Progenitor cell of endocrine pancreas (in vitro differentiated cells): ENCODE measurements at places on chromosomes 3 and 15.

- no peak for DNase-seq
Measured at GRCh38 chr3:100761211-100761942, 52.1 kb downstream of the TFG start.

GRCh38 chr15:69478259-69478781 is 25.7 kb downstream of the RPLP1 start:
- peak; percentile 64 for DNase-seq

GRCh38 chr3:79097964-79098660 is 669.7 kb downstream of the ROBO1 start:
- DNase-seq = no peak

DNA sequence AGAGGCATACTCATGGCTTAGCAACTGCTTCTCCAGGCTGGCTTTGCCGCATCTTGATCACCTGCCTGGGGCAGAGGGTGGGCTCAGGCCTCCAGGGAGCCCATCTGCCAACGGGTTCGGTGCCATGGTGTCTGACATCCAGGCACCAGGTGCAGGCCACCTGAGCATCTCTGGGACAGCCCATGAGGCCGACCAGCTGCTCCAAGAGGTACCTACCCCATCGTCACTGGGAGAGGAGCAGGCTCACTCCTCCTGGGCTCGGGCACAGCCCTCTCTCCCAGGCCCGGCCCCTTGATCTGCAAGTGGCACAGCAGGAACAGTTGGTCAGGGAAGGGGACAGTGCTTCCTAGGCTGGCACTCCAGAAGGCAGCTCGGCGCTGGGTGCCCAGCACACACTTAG is 21.9 kb downstream of the TPRA1 start:
- DNase-seq = no peak

GRCh38 chr15:31925541-31925940 is 104.8 kb upstream of the CHRNA7 start:
- DNase-seq = no peak

GRCh38 chr3:177512945-177513814 is 315.9 kb upstream of the TBL1XR1 start:
- no peak for DNase-seq

DNA sequence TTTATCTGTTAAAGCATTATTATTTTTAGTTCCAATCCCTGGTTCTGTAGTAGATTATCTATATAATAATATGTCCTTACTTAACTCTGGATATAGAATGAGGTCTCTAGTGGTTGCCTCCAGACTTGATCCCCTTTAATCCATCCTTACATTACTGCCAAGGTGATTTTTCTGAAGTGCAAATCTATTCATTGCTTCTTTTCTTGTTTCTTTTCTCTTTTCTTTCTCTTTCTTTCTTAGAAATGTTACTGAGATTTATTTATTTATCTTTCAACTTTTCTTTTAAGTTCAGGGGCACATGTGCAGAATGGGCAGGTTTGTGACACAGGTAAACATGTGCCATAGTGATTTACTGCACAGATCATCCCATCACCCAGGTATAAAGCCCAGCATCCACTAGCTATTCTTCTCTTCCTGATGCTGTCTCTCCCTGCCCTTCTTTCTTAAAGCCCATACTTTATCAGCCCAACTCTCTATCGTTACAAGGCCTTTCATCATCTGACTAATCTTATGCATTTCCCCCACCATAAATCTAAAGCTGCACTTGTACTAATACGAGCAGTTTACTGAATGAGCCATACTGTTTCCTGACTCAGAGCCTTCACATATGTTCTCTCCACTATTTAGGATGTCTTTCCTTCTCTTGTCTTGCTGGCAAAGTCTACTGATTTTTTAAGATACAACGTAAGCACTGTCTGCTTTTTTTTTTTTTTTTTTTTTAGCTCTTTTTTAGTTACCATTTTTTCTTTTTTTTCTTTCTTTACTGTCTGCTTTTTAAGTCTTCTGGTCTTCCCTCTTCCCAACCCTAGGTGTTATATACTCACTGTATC is 4.6 kb downstream of the GLCE start:
- no peak for DNase-seq

DNA sequence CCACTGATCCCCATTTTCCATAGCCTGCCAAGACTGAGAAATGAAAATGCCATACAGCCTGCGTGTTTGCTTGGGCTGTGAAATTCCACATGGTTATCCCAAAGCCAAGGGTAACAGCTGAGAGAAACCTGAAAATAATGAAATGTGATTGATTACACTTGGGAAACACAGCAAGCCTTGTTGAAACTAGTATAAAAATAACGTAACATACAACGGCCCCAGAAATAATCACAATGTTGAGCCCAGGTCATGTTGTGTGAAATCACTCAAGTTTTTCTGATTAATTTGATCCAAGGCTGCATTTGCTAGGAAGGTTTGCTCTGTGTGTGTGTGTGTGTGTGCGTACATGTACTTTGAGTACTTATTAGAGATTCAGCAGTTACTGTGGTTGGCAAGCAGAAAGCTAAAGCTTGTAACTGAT is 269.0 kb downstream of the OXSM start:
- DNase-seq = no peak

- DNase-seq = no peak
Measured at GRCh38 chr3:35500641-35501350, 138.5 kb upstream of the ARPP21 start.
